ENCODE measurements at places on chromosomes 12 and 14. TPM values are rescaled to one million over a fixed set of nuclear protein-coding genes. Genes with fewer than 3 reads are reported as not detected.

GPATCH2L gene
- 35.0 TPM for total RNA-seq

ARHGAP9 gene
- total RNA-seq = 0.92 TPM

LRRIQ1 gene
- 0.15 TPM for total RNA-seq

SSTR1 gene
- total RNA-seq = not detected

HRK gene
- 0.44 TPM for total RNA-seq

AICDA gene
- total RNA-seq = not detected

GALNT9 gene
- 0.33 TPM for total RNA-seq

- DNase-seq = no peak
Measured at GRCh38 chr14:50008562-50008961, 107.8 kb downstream of the VCPKMT start.

DNA sequence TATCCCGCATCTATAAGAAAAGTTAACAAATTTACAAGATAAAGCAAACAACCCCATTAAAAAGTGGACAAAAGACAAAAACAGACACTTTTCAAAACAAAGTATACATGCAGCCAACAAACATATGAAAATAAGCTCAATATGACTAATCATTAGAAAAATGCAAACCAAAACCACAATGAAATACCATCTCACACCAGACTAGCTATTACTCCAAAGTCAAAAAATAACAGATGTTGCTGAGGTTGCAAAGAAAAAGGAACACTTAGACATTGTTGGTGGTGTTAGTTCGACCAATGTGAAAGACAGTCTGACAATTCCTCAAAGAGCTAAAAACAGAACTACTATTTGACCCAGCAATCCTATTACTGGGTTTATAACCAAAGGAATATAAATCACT is 968.6 kb upstream of the USP15 start:
- DNase-seq = no peak

DNA sequence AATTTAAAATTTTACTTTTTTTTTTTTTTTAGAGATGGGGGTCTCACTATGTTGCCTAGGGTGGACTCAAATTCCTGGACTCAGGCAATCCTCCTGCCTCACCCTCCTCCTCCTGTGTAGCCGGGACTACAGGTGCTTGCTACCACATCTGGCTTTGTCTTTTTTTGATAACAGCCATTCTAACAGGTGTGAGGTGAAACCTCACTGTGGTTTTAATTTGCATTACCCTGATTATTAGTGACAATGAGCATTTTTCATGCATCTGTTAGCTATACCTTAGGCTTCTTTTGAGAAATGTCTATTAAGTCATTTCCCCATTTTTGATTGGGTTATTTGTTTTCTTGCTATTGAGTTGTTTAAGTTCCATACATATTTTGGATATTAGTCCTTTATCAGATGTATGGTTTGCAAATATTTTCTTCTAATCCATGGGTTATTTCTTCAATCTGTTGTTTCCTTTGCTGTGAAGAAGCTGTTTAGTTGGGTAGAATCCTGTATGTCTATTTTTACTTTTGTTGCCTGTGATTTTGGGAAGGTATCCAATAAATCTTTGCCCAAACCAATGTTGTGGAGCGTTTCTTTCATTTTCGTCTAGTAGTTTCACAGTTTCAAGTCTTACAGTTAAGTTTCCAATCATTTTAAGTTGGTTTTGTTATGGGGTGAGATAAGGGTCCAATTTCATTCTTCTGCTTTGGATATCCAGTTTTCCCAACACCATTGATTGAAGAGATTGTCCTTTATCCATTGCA is 86.1 kb downstream of the MYF5 start:
- DNase-seq = no peak

DNA sequence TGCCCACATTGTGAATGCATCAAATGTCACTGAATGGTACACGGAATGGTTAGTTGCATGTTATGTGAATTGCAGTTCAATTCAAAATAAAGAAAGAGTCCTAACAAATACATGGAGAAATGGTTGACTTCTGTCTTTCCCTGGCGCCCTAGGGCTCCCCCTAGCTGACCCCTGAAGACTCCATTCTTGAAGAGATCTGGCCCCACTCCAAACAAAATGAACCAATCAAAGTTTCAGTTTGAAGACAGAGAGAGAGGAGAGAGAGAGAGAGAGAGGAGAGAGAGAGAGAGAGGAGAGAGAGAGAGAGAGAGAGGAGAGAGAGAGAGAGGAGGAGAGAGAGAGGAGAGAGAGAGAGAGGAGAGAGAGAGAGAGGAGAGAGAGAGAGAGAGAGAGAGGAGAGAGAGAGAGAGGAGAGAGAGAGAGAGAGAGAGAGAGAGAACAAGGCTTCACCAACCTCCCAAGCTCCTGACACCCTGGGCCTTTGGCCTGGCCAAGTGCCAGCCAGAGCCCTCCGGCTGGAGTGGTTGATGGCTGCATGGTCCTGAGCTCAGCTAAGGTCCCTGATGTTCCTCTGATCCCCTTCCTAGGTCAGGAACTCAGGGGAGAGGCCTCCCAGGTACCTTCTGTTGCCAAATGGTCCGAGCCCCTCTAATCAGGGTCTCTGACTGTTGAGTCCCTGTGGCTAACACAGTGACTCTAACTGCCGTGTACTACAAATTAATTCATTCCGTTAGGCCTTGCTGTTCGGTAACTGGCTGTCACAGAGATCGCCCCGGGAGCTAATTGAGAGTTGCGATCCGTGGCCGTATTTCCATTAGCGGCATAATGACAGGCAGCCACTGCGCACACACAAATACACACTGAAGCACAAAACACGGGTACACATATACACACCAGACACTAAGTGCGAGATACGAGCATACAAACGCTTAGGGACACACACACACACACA is 188.8 kb downstream of the ESRRB start:
- no peak for DNase-seq

DNA sequence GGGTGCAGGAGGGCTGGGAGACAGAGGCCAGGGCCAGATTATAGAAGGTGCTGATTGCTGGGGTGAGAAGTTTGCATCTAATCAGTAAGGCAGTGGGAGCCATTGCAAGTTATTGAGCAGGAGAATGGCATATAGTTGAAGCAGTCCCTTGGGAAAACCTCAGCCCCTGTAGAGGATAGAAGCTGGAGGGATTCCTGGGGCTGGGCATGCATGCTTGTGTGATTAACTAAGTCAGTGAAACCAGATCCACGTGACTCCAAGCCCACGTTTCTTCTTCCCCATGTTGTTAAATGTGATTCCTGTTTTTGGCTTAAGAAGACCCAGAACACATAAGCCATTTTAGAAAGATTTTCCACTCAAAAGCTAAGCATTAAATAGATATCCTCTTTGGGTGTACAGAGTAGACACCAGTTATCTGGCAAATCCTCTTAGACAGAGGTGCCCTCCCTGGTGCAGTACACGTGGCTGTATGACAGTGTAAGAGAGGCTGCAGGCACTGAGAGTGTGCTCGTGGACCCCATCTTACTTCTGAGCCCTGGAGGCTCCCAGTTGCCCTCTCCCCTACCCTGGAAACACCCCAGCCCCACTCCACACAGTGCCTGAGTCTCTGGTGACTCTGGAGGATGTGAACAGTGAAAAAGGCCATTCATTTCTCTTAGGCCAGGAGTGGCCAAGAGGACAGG is 3.2 kb downstream of the C14orf132 start:
- DNase-seq = no peak

DNA sequence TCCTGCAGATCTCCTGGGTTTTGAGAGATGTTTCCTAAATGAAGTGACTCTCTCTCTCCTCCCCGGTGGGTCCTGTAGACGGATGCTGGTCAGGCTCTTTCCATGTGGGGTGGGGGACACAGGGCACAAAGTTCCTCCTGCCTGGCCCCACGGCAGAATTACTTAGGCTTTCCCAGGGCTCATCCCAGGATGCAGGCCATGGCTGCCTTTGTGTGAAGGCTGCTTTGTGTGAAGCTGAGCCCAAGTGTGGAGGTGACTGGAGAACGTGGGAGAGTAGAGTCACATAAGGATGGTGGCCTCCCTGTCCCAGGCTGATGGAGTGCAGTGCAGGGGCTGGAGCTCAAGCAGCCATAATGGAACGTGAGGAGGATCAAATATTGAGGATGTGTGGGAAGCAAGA is 200.2 kb downstream of the ADGRD1 start:
- no peak for DNase-seq

GRCh38 chr12:63848450-63848849 is 4.0 kb downstream of the SRGAP1 start:
- no peak for DNase-seq

GRCh38 chr12:10557766-10558165 is 52.1 kb downstream of the EIF2S3B start:
- no peak for DNase-seq

DNA sequence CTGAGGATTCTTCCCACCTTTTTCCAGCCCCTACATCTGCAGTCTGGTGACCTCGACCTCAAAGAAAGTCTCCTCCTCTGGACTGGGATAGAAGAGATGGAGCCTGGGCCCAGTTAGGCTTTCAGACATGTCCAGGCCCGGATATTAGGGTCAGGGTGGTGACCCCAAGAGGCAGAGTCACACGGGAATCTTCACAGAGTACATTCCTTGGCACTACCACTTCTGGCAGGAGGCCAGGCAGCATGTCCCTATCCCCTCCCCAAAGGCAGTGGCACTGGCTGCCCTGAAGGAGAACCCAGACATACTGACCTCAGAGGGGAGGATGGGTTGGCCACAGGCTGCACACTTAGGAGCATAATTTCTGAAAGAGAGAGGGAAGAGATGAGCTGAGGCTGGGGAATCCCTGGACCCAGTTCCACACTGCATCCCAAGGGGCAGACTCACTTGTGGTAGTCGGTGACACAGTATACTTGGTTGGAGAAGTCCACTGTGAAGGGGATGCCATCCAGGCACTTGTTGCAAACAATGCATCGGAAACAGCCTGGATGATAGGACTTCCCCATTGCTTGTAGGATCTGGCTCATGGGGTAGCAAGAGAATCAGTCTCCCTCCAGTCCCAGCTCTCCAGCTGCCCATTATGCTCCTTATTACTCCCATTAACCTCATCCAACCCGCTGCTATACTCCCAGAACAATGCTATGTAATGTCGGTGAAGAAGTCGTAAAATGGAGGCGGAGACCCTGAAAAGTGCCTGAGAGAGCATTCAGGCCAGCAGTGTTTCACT is 7.6 kb downstream of the AJUBA start:
- DNase-seq = no peak

GRCh38 chr12:6458281-6459003 is 6.6 kb downstream of the TAPBPL start:
- no peak for DNase-seq

GRCh38 chr12:79549531-79550271 is 141.1 kb downstream of the PAWR start:
- no peak for DNase-seq

DNA sequence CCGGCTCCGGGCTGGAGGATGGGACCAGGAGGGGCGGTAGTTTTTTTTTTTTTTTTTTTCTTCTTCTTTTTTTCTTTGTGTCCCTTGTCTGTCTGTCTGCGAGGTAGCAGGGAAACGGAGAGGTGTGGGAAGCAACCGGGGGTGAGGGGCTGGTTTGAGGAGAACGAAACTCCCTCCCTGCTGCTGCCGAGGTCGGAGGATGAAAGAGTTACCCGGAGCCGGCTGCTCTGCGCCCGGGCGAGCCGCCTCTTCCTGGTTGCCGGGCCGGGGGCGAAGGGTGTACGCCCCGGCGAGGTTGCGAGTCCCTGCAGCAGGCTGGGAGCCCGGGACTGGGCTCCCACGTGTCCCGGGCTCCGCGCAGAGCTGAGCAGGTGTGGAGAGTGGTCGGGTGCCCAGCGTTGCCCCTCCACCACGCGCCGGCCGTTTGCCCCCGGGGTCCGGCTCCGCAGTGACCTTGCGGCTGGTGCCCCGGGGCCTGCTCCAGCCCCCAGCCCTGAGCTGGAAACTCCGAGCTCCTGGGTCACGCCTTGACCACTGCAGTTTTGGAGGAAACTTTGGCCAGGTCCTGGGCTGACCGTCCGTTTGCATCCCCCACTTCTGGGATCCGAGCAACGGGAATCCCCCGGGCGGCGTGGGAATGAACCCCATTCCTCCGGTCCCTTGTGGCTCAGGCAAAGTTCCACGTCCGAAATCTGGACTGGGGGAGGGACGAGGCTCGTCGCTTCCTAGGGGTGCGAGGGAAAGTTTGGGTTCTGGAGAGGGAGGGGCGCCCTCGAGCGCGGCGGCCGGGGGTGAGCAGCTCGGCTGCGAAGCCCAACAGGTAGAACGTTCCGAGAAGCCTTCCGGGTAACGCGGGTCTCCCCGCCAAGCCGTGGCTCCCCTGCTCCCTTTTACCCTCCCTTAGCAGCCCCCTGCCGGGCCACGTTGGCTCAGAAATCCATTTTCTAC is 1.3 kb downstream of the CHST11 start:
- DNase-seq = no peak

- DNase-seq = no peak
Measured at GRCh38 chr12:57234571-57235016, 5.1 kb downstream of the SHMT2 start.

DNA sequence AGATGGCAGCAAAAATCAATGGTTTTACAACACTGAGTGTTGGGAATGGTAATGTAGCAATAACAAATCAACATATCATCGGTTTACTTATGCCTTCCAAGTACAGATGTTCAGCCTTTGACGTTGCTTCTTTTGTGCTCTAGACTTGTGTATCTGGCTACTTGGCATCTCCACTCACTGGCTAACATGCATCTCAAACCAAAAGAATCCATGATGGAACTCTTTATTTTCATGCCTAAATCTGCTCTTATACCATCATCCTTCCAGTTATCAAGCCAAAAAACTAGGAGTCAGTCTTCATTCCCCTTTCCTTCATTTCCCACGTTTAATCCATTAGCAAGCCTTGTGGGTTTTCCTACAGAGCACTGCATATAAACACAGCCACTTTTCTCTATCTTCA is 89.2 kb upstream of the USP44 start:
- no peak for DNase-seq

GRCh38 chr12:51238037-51238509 is 553 bp upstream of the DAZAP2 start:
- DNase-seq = no peak

Data from Panc1 (cell line).